ENCODE measurements at places on chromosomes 4 and X. TPM values are rescaled to one million over a fixed set of nuclear protein-coding genes. Genes with fewer than 3 reads are reported as not detected.

GRCh38 chr4:26433556-26433955 lies 56.7 kb downstream of the CCKAR start:
- no peaks in the 10 kb centered on the region for H3K4me1 ChIP-seq
- H3K36me3 ChIP-seq = no peaks in the 10 kb centered on the region
- no peak for DNase-seq
- no peak overlapping the region for H3K4me3 ChIP-seq
- no peaks in the 10 kb centered on the region for H3K27me3 ChIP-seq

DNA sequence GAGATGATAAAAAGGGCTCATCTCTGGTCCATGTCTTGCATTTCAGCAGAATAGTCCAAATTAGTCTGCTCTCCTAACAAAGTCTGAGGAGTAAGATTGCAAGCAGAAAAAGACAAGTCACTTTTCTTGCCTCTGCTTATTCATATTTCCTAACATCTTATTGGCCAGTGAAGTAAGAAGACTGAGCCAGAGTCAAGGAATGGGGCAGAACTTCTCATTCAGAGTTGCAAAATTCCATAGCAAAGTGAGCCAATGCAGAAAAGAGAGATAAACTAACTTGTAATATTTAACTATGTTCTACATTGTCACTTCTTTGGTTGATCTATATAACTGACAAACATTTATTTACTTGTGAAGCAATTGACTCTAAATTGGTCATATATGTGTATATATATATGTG lies 2304.0 kb downstream of the ARAP2 start:
- no peak overlapping the region for H3K27ac ChIP-seq
- H3K4me3 ChIP-seq = no peak overlapping the region
- H3K4me1 ChIP-seq = no peaks in the 10 kb centered on the region
- no peaks in the 10 kb centered on the region for H3K36me3 ChIP-seq
- DNase-seq = no peak

The VCX3B gene
- not detected for total RNA-seq

DNA sequence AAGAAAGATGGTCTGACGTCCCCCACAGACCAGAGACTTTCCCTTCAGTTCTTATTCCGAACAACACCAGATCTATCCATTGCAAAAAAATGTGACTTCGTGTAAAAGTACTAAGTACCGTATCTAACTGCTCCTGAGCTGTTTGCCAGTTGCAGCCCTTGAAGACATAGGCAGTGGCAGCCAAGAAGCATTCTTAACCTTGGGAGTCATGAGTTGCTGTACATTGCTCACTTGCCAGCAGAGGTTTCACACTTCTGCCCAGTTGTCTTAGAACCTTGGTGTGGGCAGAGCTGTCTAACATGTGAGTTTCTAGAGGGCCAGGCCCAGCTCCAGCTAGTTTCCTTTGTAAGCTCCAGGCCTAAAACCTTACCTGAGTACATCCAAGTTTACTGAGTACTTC lies 10.5 kb upstream of the CHRDL1 start:
- no peaks in the 10 kb centered on the region for H3K36me3 ChIP-seq
- H3K4me3 ChIP-seq = no peak overlapping the region
- H3K4me1 ChIP-seq = no peaks in the 10 kb centered on the region
- H3K27ac ChIP-seq = no peak overlapping the region

GRCh38 chr4:100063355-100063754 lies 113.3 kb upstream of the H2AZ1 start:
- DNase-seq = no peak
- no peak overlapping the region for H3K27ac ChIP-seq
- no peaks in the 10 kb centered on the region for H3K4me1 ChIP-seq
- H3K27me3 ChIP-seq = no peaks in the 10 kb centered on the region
- H3K36me3 ChIP-seq = no peaks in the 10 kb centered on the region
- no peak overlapping the region for H3K4me3 ChIP-seq

The ANKRD37 gene
- total RNA-seq = 4.6 TPM
